ENCODE measurements at places on chromosomes 2 and 18.

- DNase-seq = peak; percentile 3
Observed at GRCh38 chr18:8507361-8507760, 101.9 kb upstream of the RAB12 start.

DNA sequence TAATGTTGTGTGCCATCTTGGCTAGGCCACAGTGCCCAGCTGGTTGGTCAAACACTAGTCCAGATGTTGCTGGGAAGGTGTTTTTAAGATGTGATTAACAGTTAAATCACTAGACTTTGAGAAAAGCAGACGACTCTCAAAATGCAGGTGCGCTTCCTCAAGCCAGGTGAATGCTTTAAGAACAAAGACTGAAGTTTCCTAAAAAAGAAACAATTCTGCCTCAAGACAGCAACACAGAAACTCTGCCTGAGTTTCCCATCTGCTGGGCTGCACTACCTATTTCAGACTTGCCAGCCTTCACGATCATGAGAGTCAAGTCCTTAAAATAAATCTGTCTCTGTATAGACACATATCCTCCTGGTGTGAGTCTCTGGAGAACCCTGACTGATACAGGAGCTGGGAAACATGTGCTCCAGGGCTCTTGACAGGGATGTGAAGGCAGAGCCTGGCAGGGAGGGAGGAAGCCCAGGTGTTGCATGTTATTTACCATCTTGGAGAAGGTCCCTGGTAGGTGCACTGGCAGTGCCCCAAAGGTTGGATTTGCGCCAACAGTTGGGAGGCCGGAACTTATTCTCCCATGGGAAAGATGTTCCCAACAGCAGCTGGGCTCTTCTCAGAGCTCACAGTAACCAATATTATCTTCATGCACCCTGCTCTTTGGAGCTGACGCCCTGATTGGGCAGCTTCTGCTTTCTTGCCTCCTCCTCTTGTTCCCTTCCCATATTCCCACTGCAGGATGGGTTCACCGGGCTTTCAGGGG lies 43.9 kb downstream of the ST6GAL2 start:
- no peak for DNase-seq

- DNase-seq = peak; percentile 23
Observed at GRCh38 chr2:101307503-101307902, 998 bp downstream of the RNF149 start.

DNA sequence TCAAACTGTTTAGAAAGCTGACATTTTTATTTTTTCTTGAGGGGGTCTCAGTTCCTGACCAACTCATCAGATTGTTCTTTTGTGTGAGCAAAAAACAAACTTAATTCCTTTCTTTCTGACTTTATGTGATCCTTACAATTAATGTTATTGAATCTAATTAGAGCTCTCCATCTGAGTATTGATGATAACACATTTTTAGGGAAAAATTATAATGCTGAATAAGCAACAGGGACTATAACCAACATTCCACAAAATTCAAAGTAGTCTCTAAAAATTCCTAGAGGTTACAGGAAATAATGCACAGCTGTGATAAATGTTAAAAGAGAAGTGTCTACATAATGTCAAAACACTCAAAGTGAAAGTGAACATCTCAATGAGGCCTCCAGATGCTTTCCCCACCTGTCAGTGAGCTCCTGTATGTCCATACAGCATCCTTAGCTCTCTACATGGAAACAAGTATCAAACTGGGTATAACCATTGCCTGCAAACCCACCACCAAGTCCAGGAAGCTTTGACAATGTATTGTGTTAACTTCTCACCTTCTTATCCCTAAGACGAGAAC lies 786.0 kb upstream of the SLC39A10 start:
- no peak for DNase-seq

DNA sequence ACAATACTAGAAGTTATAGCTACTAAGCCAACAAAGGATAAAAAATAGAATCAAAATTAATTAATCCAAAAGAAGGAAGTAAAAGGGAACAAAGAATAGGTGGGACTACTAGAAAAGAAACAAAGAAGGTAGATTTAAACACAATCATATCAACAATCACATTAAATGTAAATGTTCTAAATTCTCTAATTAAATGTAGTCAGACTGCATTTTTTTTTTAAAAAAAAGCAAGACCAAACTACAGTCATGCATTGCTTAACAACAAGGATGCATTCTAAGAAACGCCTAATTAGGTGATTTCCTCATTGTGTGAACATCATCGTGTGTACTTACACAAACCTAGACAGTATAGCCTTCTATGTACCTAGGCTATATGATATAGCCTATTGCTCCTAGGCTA lies 59.7 kb upstream of the ADAM23 start:
- DNase-seq = no peak
